ENCODE measurements at places on chromosomes 16 and 17.

DNA sequence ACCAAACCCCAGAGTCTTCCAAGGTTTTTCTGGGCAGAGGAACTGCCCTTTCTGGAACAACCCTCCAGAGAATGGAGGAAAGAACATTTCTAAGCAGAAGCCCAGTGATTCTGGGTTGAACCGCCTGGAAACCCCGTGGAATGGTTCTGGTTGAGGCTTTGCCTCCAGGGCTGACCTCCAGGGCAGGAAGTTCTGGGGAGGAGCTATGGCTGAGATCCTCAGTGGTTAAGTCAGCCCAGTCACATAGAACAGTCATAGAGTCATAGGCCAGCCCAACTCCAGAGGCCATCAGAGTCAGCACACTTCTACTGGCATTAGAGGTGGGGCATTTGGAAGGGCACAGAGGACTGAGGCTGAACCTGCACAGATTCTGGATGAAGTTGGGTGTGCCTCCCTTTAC, 65.9 kb downstream of the SPACA3 start:
- no peak for DNase-seq

- no peak for DNase-seq
These were observed 214.1 kb downstream of the SEC14L1 start for GRCh38 chr17:77354670-77355455.

DNA sequence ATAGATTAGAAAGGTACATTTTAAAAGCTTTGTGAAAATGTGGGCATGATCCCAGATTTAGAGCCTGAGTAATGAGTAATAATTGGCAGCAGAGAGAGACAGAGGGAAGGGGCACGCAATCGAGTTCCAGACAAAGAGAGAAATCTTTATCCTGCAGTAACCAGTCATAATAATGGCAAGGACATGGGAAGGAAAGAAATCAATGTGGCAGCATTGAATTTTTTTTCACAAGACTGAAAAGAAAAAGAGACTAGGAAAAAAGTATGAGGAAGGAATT, 790.8 kb upstream of the SOX9 start:
- no peak for DNase-seq

GRCh38 chr17:58291246-58291645, 10.5 kb upstream of the MPO start:
- DNase-seq: no peak

DNA sequence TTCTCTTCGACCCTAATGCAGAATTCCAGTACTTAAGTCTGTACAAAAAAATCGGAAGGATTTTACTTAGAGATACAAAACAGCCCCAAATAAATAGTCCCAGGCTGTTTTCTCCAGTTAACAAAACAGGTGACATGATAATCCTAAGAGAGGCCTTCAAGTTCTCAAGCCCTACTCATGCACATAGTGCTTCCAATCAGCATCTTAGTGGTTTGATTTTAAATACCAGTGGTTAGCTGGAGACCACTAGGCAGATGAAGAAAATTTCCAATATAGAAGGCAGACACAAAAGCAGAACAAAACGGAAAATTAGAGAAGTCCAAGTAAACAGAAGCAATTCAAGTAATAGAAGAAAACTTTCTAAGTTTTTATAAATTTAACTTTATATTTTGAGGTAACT, 5.2 kb upstream of the OR4D2 start:
- DNase-seq: no peak

GRCh38 chr17:78223061-78223460, 8.4 kb upstream of the TMEM235 start:
- DNase-seq: no peak

DNA sequence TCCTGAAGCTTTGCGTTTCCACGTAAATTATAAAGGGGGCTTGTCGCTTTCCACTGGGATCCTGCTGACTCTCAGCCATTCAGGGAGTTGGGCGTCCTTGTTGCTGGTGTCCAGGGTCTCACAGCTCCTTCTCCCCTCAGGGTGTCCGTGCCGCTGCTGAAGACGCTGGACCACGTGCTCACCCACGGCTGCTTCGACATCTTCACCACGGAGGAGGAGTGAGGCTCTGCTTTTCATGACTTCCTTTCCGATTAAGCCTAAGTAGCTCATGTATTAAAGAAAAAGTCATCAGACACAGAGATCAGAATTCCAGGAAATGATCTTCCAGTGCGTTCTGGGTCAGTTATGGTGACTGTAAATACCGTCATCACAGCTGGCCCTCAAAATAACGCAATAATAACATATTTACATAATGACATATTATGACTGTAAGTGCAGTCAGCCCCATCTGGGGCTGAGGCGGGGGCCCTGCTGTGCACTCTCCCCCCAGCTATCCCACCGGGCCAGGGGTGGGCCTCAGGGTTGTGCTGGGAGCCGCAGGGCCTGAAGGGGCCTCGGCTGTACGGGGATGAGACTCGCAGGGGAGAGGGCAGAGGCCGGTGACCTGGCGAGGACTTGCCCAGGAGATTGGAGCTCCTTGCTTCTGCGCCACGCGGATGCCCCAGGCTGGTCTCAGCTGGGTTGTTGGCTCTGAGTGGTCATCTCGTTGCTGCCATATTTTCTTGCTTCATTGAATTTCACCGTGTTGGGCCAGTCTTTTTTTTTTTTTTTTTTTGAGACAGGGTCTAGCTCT, 92.9 kb upstream of the ZNF750 start:
- DNase-seq: no peak

- no peak for DNase-seq
These were observed 155.4 kb upstream of the FOXF1 start for GRCh38 chr16:86354641-86355513.

- no peak for DNase-seq
These were observed 22.7 kb upstream of the SPNS2 start for GRCh38 chr17:4476017-4476416.

GRCh38 chr16:88451586-88452481, 1.2 kb upstream of the ZFPM1 start:
- DNase-seq: no peak

DNA sequence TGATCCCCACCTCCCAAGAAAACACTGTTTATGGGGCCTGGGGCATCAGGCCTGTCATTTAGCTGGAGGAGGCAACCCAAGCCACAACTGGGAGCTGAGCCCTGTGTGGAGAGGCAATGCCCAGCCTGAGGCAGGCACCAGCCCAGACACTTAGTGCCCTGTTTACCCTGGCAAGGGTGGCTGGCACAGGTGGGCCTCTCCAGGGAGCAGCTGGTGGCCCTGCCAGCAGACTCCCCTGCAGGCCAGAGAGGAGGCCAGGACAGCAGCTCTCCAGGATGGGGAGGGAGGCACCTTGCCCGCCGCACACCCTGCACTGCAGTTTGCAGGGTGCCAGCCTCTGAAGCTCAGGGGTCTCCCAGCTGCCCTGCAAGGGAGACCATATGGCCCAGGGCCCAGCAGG, 9.1 kb upstream of the TMEM92 start:
- no peak for DNase-seq

DNA sequence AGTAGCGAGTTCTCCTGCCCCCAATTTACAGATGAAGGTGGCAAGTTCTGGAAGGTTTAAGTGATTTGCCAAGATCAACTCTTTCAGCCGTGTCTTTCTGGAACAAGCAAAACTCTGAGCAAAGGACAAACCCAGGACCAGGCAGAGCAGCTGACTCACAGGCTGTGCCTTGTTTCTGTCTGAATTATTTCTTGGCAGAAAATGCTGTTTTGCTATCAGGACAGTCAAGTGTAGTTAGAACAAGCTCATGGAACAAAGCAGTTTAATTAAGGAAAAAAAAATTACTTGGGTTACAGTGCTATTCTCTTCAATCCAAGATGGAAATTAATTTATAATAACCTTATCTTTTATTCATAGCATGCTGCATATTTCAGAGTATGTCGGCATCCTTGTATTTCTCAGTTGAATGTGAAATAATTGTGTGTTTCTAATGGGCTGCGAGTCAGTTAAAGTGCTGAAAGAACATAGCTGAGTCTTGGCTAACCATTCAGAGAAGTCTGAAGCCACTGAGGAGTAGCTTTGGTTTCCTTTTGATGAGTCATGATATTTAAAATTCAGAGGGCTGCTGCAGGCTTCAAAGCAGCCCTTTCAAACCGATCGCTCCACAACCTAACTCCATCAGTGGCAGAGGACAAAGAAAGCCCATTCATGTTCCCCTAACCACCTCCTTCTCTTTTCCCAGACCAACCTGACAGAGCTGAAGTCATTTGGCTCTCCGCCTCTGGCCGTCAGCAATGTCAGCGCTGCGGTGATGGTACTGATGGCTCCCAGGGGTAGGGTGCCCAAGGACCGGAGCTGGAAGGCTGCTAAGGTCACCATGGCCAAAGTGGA, 143.7 kb downstream of the ZNF18 start:
- no peak for DNase-seq

DNA sequence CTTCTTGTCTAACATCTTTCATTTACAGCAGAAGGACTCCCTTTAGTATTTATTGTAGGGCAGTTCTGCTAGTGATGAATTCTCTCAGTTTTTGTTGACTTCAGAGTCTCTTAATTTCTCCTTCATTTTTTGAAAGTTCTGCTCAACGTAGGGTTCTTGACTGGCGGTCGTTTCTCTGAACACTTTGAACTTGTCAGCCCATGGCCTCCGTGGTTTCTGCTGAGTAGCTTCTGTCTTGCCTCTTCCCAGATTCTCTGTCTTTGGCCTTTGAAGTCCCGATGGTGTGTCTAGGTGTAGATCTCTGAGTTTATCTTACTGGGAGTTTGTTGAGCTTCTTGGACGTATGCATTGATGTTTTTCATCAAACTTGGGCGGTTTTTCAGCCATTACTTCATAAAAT, 13.4 kb downstream of the GAA start:
- no peak for DNase-seq
